NCI-H2171 treated with DMSO at 0.1 percent for 48 hours (cell line): ENCODE measurements at places on chromosomes 2 and 18.
A peak's percentile ranks its signal among the peaks of the same experiment; 100 is the strongest.

- DNase-seq = no peak
These were observed 129.8 kb downstream of the CTIF start for GRCh38 chr18:48668466-48669179.

DNA sequence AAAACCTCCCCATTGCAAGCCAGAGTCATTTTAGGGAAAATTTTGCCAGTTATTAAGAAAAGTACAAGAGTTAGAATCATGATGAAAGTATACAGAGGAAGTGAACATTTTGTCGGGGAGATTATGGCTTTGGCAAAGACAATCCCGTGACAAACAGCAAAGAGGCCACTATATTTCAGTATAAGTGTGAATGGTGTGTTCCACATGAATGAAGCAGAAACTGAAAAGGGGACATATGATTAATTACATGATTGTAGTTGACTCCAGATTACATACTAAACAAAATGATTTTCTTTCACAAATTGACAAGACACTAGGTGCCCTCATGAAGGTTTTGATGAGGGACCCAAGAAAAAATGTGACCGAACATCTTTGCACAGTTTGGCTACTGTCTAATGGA lies 42.0 kb downstream of the SP140 start:
- no peak for DNase-seq

DNA sequence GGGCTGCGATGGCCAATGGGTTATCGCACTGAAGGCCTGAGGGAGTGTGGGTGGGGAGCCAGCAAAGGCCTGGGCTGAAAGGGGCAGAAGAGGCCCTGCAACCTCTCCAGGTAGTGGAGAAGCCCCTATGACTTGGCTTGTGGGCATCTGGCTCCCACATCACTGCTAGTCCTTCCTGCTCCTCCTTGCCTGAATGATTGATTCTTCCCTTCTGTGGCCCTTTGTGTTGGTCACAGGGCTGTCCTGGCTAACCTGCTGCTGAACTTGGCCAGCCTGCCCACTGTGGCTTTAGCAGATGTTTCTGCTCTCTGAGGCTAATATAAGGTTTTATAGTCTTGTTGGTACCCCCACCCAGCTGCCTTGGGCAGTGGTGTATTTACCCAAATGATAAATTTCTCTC lies 136.2 kb upstream of the ALPP start:
- DNase-seq = no peak

DNA sequence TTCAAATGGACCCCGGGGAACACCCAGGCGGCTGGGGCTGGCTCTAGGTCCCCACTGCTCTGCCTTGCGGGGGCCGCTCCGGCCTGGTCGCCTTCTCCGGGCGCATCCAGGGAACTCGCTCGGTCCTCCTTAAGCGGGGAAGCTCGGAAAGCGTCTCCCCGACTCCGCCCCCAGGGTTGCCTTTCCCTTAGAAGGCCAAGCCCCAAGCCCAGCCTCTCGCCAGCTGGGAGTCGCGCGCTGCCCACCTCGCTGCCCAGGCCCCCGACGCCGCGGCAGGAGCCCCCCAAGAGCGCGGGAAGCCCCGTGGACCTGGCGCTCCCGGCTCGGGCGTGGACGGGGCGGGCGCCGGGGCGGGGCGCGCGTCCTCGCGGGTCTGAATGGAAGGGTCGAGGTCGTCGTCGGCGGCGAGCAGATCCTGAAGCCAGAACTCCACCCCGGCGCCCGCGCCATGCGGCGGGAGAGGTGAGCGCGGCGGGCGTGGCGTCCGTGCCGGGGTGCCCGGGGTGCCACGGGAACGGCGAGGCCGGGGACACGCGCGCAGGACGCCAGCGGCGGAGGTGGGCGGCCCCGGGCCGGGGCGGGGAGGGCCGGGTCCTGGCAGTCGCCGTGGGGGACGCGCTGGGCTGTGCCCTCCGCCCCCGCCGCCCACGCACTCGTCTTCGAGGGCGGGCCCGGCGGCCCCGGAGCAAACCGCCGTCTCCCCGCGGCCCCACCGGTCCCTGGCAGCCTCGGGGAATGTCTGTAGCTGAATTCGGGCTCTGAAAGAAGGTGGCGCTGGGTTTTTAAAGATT lies at the start of gene BOK:
TSS of gene BOK (plus strand) at position 214 of the 791 bp plus-strand sequence. CDS start 739 bp downstream, outside the sequence.
- DNase-seq = no peak

GRCh38 chr2:237799060-237799428 lies 465 bp downstream of the RBM44 start:
- no peak for DNase-seq

GRCh38 chr2:224027070-224027469 lies 12.0 kb downstream of the SERPINE2 start:
- DNase-seq = no peak

GRCh38 chr18:48297139-48297538 lies 112.0 kb downstream of the ZBTB7C start:
- no peak for DNase-seq

- peak; percentile 80 for DNase-seq
These were observed 29.3 kb upstream of the DUSP2 start for GRCh38 chr2:96174251-96175144.

DNA sequence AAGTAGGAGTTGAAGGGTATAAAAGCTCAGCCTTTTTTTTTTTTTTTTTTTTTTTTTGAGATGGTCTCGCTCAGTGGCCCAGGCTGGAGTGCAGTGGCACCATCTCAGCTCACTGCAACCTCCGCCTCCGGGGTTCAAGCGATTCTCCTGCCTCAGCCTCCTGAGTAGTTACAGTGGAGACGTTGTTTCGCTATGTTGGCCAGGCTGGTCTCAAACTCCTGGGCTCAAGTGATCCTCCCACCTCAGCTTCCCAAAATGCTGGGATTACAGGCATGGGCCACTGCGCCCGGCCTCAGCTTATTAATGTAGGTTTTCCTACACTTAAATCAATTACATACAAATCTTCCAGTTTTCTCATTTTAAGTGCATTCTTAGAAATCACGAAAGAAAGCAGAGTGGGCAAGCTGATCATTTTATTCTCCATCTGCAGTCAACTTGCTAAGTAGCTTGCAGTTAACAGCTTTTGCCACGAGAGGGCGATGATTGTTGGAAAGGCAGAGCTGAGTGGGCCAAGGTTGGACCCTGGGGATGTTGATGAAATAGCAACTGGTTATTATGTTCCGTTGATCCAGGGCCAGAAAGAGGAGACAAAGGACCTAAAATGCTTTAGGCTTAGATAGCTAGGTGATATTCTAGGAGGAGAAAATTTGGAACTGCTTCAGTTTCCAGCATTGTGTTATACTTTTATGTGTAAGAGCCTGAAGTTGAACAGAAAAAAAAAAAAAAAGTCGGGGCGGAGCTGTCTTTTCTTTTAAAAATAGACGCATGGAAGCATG lies 234.4 kb upstream of the EPAS1 start:
- peak; percentile 66 for DNase-seq

DNA sequence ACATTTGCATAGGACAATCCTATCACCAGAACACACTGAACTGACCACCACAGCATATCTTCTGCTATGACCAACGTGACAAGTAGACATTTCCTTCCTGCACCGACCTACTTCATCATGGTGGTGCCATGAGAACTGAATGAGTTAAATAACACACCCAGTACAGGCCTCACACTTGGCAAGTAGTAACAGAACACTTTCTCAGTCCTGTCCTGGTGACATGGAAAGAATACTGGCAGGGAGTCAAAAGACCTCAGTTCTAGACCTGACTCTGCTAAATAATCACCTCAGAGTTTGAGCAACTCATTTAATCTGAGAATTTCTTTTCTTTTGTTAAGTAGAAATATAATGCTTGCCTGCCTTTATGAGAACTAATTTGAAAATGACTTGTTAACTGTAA lies 186.3 kb upstream of the SMAD7 start:
- DNase-seq = no peak

GRCh38 chr2:224780106-224780505 lies 63.9 kb upstream of the CCDC195 start:
- DNase-seq = no peak

DNA sequence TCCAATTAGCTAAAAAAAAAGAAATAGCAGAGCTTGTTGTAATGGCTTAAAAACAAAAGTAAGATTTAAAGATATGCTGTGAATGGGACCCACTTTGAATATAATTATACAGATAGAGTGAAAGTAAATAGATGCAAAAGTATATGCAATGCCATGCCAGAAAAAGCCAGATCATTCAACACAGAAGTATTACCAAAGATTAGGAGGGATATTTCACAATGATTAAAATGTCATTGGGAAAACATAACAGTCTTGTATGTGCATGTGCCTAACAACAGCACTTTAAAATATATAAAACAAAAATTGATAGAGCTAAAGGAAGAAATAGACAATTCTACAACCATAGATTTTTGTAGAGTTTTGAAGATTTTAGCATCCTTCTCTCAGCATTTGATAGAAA lies 19.9 kb upstream of the SIGLEC15 start:
- DNase-seq = no peak

DNA sequence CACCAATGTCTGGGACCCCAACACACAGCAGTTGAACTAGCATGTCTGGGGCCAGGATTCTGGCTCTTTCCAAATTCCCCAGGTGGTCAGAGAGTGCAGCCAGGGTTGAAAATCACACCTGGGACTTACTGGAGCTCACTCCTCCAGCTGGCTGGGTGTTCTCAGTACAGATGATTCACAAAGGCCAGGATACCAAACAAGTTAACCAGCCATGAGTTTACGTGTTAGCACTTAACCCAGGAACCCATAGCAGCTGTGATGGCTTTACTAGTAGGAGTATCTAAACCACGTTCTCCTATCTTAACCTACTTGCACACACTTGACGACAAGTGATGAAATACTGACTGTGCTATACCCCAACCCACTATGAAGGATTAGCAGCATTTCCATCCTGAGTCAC lies 222.8 kb downstream of the FBXO15 start:
- no peak for DNase-seq

- no peak for DNase-seq
These were observed 8.3 kb downstream of the C2orf81 start for GRCh38 chr2:74413001-74413698.

- no peak for DNase-seq
These were observed 38.6 kb upstream of the TGIF1 start for GRCh38 chr18:3411327-3411726.

DNA sequence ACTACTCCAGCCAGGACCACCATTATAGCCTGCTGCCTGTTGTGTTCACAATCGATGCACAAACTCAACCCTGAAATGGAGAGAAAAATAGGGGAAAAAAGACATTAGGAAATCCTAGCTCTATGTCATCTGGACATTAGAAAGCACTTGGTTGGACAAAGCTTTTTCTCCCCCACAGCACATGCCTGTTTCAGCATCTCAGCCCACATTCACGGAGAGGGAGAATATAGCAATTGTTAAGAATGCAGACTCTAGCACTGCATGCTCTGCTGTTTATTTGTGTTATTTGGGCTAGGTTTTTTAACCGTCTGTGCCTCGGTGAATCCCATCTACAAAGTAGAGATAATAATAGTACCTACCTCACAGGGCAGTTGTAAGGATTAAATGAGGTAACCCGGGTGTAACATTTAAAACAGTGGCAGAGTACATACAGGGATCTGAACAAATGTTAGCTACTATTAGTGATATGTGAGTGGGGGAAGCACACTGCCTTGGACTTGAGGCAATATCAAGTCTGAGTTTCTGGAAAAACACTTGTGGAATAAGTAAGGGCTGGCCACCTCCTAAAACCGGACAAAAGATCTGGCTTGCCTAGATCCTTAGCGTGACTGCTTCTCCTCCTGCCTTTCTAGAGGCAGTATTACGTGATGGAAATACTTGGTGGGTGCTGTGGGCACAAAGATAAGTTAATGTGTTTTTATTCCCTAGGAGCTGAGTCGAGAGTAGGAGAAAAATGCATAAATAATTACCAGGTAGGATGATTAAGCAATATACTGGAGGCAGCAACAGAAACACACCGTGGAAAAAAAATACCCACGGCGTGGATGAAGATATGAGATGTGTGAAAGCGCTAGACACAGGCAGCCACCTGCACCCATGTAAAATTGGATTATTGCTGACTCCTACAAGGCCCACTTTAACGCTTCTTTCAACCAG lies 1.0 kb upstream of the PPP1CB start:
- DNase-seq = no peak

- no peak for DNase-seq
These were observed 60.2 kb upstream of the TCF7L1 start for GRCh38 chr2:85073033-85073432.

GRCh38 chr2:143909577-143910353 lies 610.2 kb downstream of the ZEB2 start:
- DNase-seq = no peak

- peak; percentile 33 for DNase-seq
These were observed 207.1 kb downstream of the TDRD15 start for GRCh38 chr2:21330786-21331391.
